HS-5 (cell line): ENCODE measurements at places on chromosomes 5 and 9.

DNA sequence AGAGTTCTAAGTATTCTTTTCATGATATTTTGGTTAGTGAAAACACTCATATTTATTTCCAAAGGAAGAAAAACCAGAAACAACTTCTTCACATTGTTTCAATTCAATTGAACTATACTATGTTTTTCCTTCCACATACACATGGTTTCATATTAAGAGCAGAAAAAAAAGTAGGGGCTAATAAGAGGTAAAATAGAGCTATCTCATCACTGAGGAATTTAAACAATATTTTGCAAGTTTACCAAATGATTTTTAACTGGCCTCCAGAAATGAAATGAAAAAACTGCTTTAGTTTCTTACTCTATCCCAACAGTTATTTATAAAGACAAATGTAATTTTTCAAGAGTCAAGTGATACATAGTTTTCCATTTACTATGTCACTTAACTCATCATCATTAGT lies 233.5 kb downstream of the RFX3 start:
- no peak for DNase-seq

DNA sequence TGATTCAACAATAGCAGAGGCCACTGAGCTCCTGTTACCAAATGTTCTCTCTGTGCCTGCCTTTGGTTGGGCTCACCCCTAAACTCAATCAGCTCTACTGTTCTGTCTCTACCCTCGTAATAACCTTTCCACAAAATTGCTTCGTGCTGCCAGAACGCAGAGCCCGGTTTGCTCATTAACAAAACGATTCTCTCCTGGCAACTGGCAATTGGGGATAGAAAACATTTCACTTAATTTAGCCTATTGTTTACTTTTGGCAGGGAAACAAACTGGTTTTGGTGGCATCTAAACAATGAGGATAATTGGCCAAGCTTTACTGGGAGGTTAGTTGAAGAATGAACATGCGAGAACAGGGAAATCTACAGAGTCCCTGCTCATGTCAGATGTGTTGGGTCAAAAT lies 56.6 kb downstream of the SLC28A3 start:
- no peak for DNase-seq

- DNase-seq, result no peak
Measured at GRCh38 chr9:21762064-21762463, 40.4 kb upstream of the MTAP start.

- no peak for DNase-seq
Measured at GRCh38 chr5:175088963-175089362, 355.0 kb downstream of the DRD1 start.

DNA sequence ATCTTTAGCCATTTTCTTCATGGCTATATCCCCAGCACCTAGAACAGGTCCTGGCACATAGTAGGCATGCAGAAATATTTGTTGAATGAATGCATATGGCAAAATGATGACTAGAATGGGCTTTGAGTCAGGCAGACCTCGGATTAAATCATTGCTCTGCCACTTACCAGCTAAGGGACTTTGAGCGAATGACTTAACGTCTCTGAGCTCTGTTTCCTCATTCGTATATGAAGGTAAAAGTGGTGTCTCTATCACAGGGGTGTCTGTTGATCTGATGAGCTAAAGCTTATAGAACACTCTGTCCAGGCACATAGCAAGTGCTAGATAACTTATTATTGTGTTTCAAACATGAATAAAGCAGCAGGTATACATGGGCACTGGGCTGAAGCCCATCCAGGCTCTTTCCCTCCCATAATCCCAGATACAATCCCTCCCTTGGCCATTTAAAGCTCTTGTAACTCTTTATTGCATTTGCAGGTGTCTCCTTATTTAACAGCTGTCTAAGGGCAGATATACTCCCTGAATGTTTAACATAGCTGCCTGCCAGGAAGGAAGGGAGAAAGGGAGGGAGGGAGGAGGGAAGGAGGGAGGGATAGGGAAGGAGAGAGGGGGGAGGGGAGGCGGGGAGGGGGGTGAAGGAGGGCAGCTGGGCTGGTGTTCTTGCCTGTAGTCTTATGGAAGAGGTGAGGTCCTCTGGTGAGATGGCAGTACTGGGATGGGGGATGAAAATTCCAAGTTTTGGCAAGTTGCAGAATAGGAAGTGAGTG lies 23.2 kb upstream of the STXBP1 start:
- DNase-seq, result no peak

GRCh38 chr9:126690431-126691051 lies 76.8 kb downstream of the LMX1B start:
- DNase-seq, result no peak

- no peak for DNase-seq
Measured at GRCh38 chr9:125255781-125256391, 5.7 kb upstream of the GAPVD1 start.

- no peak for DNase-seq
Measured at GRCh38 chr5:32263684-32264083, 49.1 kb downstream of the MTMR12 start.

GRCh38 chr9:12272471-12273120 lies 420.6 kb upstream of the TYRP1 start:
- no peak for DNase-seq

DNA sequence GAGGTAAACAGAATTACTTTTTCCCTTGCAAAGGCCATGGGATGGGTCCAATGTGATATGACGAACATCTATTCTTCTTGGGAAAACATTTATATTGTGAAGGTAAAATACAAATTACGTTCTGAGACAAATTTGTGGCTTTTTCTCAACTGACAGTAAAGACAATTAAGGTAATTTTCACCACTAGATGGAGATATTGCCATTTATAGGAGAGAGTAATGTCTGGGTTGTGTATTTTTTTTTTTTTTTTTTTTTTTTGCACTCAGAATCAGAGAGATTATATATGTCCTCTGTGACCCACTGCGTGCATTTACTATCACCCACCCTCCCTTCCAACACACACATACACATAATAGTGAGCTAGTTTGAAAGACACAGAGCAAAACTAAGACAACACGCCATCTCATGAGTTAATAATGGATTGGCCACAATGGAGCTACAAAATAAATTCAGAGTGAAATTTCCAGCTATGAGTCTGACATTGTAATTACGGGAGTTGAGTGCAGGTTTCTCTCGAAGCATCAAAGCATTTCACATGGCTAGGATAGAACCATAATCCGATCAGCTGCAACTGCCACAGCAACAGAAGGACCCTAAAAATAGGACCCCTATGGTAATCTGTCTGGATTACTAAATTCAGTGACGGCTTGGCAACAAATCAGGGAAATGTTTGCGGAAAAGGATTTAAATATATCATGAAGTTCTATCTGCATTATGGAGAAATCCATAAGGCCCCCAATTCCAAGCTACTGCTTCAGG lies 49.2 kb downstream of the ANXA1 start:
- DNase-seq, result no peak

GRCh38 chr9:7936996-7937395 lies 137.4 kb upstream of the DMAC1 start:
- no peak for DNase-seq

GRCh38 chr9:101470021-101470420 lies 34.4 kb upstream of the ALDOB start:
- no peak for DNase-seq

- no peak for DNase-seq
Measured at GRCh38 chr5:8399471-8399870, 530.5 kb downstream of the MTRR start.

DNA sequence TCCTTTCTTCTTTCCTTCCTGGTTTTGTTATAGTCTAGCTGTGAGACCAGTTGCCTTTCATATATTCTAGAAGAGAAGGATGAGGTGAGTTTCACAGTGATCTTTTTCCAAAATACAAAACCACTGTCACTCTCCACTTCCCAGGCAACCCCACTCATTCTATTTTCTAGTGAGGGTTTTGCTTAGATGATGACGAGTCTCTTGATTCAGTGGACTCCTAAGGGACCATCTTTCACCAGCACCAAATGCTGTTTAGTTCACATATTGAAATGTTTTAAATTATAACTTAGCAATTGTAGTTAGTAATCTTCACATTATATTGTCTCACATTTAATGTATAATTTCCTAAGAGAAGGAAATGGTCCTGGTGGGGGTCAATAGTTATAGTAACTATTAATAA lies 25.2 kb downstream of the PIK3R1 start:
- no peak for DNase-seq

DNA sequence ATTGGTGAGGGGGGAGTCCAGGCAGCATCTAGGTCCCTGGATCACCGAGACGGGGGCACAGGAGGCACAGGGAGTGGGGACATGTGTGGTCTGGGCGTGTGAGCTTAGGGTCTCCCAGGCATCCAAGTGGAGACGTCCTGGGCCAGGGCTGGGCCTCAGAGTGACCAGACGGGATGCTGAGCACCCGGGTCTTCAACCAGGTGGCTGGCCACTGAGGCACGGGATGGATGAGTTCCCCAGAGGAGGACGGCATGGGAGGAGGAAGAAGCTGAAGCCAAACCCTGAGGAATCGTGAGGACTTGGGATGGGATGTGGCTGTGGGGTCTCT lies 88.0 kb downstream of the LMX1B start:
- DNase-seq, result no peak

DNA sequence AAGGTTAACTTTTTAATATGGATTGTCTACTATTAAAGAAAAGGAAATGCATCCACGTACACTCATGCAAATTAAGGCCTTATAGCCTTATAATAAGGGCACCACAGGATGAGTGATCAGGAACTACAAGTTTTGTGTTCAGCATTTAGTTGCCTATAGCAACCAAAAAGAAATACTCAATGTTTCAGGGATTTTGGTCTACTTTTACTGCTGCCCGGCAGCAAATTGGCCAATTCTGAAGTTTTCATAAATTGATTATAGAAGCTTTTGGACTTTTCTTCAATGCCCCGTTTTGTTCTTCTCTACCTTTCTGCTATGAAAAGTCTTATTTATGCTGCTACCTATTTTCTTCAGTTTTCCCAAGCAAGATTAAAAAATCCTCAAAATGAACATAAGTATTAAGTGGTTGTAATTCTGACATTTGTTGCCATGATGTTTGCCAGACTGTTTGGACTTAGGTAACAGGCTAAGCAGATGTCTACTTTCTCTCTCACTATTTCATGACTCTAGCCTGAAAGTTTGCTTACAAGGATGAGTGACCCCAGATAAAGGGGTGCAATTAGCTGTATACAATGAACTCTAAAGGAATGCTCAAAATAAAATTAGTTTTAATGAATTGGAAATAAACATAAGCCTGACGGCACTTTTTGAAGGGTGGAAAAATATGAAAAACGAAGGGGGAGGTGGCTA lies 391.5 kb upstream of the DAB2 start:
- no peak for DNase-seq

GRCh38 chr5:81842795-81843398 lies 92.0 kb upstream of the SSBP2 start:
- no peak for DNase-seq

DNA sequence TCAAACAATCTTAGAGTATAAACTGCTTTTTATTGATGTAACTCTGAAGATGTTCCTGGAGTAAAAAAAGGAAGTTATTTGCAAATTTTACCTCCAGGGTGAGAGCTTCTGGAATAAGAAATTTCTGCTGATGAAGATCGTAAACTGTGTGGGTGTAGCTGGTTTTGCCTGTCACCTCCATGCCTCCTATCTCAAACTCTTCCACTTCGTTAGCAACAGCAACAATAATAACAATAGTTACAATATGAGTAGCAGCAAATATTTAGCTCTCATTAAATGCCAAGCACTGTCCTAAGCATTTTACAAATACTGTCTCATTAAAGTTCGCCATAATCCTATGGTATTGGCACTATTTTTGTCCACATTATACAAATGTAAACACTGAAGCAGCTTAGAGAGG lies 57.9 kb downstream of the GCNT1 start:
- no peak for DNase-seq

DNA sequence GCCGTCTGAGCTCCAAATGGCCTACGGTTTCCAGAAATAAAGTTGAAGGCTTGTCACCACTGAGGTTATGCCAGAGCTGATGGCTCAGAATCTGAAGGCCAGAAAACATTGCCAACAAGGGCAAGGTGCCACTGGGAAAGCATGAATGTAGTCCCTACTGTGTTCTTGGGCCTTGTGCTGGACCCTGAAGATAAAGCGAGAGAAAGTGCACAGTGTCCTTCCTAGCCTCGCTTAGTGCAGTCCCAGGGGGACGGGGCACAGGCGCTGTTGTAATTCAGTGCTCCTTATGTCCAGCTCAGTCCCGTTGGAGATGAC lies 84.5 kb downstream of the NDFIP1 start:
- no peak for DNase-seq

DNA sequence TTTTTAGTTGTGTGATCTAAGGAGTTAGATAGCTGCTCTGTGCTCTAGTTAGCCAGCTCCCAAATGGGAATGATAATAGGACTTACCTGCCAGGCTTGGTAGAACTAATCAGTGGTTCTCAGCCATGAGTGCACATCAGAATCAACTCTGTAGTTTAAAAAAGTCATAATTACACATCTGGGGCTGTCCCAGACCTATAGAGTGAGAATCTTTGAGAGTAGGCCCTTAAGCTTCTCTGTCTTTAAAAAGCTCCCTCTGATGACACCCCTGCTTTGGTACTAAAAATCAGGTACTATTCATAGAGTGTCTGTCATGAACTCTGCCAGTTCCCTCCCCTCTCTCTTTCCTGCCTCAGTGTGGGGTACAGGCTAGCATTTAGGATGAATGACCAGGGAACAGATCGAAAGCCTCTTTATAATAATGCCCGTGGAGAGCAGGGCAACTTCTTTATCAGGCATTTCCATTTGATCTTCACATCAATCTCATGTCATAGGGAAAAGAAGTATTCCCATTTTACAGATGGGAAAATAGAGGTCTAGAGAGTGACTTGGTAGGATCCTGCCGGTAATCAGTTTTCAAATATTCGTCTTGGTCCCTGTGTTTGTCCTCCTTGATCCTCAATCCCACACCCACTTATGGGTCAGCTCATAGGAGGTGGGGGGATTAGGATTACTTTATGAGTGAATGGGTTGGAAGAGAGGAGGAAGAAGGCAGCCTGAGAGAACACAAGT lies 15.3 kb downstream of the PPARGC1B start:
- DNase-seq, result no peak
